ENCODE measurements at places on chromosomes 1 and 21.

GRCh38 chr1:51189421-51190073 lies 46.5 kb upstream of the RNF11 start:
- peak; percentile 12 for DNase-seq

- no peak for DNase-seq
Measured at GRCh38 chr1:172960019-172960418, 90.7 kb downstream of the TNFSF18 start.

DNA sequence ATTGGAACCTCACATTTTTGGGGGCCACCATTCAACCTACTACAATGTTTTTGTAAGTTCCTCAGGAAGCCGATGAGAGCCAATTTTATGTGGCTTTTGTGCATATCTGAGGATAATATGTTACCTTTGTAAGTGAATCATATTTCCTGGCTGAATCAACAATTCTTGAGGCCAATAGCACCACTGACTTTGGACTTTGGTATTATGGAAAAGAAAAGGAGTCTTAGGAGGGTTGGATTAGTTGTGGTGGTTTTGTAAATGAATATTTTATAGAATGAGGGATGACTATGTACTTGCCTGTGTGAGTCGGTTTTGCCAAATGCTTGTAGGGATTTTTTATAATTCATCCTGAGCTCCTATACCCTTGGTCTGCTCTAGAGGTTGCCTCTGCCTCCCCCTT lies 181.5 kb upstream of the HMGB4 start:
- no peak for DNase-seq

GRCh38 chr1:232390590-232390989 lies 239.3 kb downstream of the SIPA1L2 start:
- no peak for DNase-seq

DNA sequence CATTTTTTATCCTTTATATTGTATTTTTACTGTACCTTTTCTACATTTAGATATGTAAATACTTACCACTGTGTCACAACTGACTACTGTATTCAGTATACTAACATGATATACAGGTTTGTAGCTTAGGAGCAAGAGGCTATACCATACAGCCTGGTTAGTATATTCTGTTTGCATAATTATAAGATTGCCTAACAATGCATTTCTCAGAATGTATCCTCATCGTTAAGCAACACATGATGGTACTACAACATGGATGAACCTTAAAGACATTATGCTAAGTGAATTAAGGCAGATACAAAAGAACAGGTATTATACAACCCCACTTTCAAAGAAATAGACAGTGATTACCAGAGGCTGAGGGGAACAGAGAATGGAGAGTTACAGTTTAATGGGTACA lies 62.7 kb downstream of the RUSC1 start:
- DNase-seq = no peak

GRCh38 chr1:164806531-164806930 lies 247.5 kb downstream of the PBX1 start:
- no peak for DNase-seq
